ENCODE measurements at places on chromosomes 6 and 20.

DNA sequence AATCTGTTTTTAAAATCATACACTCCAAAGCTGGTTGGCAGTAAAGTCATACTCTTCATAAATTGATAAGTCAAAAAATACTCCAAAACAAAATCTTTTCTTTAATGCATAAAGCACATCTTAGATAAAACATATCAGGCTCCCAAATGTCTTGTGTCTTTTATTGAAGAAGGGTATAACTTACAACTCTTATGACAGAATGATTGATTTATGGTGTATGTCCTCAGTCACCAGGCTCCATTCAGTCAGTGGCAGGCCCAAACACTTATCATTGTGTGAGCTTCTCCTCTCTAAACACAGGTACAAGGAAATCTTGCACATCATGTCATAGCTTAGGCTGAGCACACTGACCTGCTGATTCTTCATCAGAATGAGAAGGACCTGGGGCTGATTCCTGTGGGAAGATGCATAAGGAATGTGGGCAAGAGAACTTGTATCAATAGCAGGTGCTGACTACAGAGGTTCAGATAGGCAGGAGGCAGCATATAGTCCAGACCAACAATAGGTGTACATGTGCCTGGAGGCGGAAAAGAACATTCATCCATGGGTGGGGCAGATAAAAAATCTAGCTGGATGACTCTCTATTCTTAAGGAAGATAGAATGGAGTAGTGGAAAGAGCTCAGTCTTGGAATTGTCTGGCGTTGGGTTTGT lies 1.9 kb downstream of the CALHM5 start:
- DNase-seq, result no peak

GRCh38 chr6:48490658-48491057 lies 379.7 kb upstream of the PTCHD4 start:
- DNase-seq, result no peak

- DNase-seq, result no peak
Observed at GRCh38 chr20:57387463-57387862, 3.7 kb upstream of the RBM38 start.

DNA sequence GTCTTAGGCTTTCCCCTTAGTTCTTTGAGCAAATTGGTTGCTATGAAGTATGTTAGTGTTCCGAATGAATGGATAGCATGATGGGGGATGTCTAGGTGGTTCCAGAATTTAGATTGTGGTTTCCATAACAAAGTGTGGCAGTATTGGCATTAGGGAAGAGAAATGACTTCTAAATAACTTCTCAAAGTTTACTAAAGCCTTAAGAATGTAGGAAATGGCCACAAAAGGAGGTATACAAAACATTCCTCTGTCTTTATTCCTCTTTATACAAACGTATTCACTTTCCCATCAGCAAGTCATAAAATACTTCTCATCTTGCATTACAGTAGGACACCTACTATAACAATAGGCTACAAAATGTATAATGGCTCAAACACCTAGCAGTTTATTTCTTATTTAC lies 279.6 kb downstream of the ESR1 start:
- DNase-seq, result no peak

GRCh38 chr6:40899684-40900155 lies 139.3 kb downstream of the UNC5CL start:
- no peak for DNase-seq

GRCh38 chr6:17716221-17716620 lies 9.5 kb upstream of the NUP153 start:
- no peak for DNase-seq

DNA sequence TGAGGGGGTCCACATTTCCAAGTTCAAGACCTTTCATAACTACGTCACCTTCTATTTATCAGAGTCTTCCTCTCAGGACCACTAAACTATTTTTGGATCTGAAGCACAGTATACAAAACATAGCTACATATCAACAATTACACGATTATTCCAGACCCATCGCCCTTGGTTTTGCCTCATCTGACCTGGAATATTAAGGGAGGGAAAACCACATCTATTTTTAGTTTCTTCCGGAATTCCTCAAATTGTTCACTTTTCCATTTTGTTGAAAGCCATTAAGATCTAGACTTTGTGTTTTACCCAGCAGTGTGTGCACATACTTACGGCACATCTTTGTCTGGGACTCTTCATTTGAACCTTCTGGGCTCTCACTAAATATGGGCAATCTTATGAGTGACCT lies 12.0 kb upstream of the ADGRF5 start:
- DNase-seq, result no peak

- no peak for DNase-seq
Observed at GRCh38 chr6:4902363-4902762, 101.5 kb downstream of the RPP40 start.

- no peak for DNase-seq
Observed at GRCh38 chr6:29507319-29507718, 19.6 kb upstream of the MAS1L start.

- no peak for DNase-seq
Observed at GRCh38 chr6:98657764-98658163, 176.6 kb upstream of the POU3F2 start.

DNA sequence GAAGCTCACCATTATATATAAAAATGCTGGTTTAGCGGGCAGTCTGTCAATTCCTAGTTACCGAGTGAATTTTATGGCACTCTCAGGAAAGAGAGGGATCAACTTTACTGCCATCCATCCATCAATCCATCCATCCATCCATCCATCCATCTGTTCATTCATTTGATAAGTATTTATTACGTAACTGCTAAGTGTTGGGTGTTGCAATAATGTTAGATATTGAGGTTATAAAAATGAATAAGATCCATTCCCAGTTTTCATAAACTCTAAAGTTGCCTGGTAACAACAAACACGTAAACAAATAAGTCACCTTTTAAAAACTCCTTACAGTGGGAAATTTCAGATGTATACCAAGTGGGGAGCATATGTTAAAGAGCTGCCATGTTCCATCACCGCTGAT lies 36.8 kb downstream of the SASH1 start:
- DNase-seq, result no peak

DNA sequence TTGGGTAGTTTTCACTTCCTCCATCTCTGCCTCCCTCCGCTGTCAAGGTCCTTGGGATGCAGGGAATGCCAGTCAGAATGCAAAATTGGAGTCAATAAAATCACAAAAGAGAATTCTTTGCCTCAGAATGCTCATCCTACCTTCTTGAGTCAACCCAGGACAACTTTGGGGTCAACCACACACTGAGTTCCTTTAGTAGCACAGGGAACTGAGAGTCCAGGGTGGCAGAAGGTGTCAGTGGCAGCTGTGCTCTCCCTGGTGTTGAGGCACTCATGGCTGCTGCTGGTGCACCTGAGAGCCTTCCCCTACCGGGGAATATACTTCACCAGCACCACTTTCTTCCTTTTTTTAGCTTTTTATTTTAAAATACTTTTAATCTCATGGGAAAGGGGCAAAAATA lies 829 bp upstream of the NOTCH4 start:
- no peak for DNase-seq

- DNase-seq, result no peak
Observed at GRCh38 chr6:131787079-131787478, 20.7 kb upstream of the ENPP1 start.

GRCh38 chr20:14947946-14948345 lies 610.5 kb upstream of the FLRT3 start:
- no peak for DNase-seq

GRCh38 chr20:4838526-4838925 lies 116.8 kb downstream of the PRND start:
- DNase-seq, result no peak

GRCh38 chr20:25659999-25660398 lies 36.2 kb upstream of the NANP start:
- DNase-seq, result no peak

DNA sequence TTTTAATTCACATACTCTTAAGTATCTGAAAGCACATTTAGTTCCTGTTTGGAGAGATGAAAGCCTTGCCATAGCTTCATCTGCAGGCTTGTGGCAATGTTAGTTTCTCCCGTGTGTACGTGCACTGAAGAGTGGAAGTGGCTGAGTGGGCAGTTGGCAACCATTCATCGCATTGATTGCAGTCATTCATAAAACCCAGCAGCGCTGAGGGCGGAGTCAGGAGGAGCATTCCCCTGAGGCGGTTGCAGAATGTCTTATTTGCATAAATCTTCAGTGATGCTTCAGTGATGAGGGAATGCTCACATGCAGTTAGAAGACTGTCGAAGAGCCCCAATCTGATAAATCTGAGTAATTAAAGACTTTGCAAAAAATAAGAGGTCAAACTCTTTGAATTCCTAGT lies 79.1 kb downstream of the RIMS1 start:
- DNase-seq, result no peak

GRCh38 chr6:56644366-56644765 lies 1.7 kb upstream of the DST start:
- no peak for DNase-seq

- no peak for DNase-seq
Observed at GRCh38 chr6:143966312-143966711, 41.7 kb downstream of the PLAGL1 start.

GRCh38 chr6:57177545-57178265 lies 5.6 kb downstream of the BAG2 start:
- no peak for DNase-seq

GRCh38 chr6:56370127-56370540 lies 122.8 kb upstream of the COL21A1 start:
- no peak for DNase-seq

DNA sequence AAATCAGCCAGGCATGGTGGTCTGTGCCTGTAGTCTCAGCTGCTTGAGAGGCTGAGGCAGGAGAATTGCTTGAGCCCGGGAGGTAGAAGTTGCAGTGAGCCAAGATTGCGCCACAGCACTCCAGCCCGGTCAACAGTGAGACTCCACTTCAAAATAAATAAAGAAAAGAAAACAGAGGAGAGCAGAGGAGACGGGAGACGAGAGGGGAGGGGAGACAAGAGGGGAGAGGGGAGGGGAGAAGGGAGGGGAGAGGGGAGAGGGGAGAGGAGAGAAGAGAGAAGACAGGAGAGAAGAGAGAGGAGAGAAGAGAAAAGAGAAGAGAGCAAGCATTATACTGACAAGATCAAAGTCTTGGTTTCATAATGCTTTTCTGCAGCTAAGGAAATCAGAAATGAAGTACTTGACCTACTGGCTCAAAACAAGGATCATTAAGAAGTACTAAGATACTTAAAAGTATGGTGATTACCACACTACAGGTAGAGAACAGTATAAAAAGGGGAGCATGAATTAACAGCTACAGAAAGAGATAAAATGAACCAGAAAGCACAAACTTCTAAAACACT lies 30.5 kb downstream of the FAM8A1 start:
- no peak for DNase-seq

Data from stimulated activated CD4-positive, alpha-beta T cell treated with anti-CD3 and anti-CD28 coated beads, Interleukin-1b, Interleukin-23, amount 100 ng/mL, for 48 hours (primary cell).